Calu3 (cell line): ENCODE measurements at places on chromosomes 3 and 15.
A peak's percentile ranks its signal among the peaks of the same experiment; 100 is the strongest.

DNA sequence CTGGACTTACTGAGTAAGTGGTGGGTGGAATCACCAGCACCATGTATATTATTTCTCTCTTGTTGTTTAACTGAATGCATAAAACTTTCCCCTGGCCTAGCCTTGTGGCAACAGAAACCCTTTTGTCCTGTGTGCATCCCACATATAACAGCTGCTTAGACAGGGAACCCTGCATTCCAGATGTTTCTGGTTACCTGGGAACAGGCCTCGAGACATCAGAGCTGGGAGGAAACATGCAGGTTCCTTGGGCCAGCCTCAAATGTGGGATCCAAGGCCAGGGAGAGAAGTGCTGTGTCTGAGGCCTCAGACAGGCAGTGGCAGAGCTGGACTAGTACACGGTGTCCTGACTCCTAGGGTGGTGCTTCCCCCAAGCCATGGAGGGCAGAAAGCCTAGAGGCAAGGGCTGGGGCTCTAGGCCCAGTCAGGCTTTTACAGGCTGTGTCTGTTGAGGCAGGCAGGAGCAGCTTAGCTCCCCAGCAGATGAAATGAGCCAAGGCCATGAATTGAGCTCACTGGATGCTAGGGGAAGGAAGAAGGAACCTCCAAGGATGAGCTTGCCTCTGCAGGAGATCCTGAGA, 57.7 kb downstream of the ITGA11 start:
- DNase-seq, result no peak

- no peak for DNase-seq
These were observed 11.8 kb downstream of the LPCAT4 start for GRCh38 chr15:34355241-34355640.

- peak; percentile 51 for DNase-seq
These were observed 28.6 kb downstream of the SOX14 start for GRCh38 chr3:137792626-137793271.

GRCh38 chr3:94234177-94234788, 171.4 kb downstream of the NSUN3 start:
- peak; percentile 32 for DNase-seq

DNA sequence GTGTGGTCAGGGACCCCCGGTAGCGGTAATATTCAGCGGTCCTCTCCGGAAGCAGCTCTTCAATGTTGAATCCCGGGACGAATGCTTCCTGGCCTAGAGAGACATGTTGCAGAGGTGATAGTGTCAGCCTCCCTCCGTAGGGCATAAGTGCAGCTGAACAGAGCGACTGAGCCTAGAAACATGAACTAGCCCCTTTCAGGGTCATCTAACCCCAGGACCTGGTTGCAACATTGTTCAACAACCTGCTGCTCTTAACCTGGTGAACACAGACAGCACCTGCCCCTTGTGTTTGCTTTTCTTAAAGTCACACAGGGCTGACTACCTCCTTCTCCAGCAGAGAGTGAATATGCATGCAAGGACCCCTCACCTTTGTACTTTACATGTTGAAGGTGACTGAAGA, 41.3 kb downstream of the CA12 start:
- no peak for DNase-seq

GRCh38 chr3:15329046-15330005, 3.1 kb downstream of the SH3BP5 start:
- DNase-seq, result no peak

GRCh38 chr3:191345334-191345733, 15.0 kb upstream of the UTS2B start:
- no peak for DNase-seq

- no peak for DNase-seq
These were observed 157.2 kb upstream of the MYRIP start for GRCh38 chr3:39651993-39652739.

GRCh38 chr3:72335458-72336095, 512.7 kb downstream of the SHQ1 start:
- DNase-seq, result no peak

- DNase-seq, result no peak
These were observed 4.5 kb downstream of the ANP32A start for GRCh38 chr15:68816158-68816557.

DNA sequence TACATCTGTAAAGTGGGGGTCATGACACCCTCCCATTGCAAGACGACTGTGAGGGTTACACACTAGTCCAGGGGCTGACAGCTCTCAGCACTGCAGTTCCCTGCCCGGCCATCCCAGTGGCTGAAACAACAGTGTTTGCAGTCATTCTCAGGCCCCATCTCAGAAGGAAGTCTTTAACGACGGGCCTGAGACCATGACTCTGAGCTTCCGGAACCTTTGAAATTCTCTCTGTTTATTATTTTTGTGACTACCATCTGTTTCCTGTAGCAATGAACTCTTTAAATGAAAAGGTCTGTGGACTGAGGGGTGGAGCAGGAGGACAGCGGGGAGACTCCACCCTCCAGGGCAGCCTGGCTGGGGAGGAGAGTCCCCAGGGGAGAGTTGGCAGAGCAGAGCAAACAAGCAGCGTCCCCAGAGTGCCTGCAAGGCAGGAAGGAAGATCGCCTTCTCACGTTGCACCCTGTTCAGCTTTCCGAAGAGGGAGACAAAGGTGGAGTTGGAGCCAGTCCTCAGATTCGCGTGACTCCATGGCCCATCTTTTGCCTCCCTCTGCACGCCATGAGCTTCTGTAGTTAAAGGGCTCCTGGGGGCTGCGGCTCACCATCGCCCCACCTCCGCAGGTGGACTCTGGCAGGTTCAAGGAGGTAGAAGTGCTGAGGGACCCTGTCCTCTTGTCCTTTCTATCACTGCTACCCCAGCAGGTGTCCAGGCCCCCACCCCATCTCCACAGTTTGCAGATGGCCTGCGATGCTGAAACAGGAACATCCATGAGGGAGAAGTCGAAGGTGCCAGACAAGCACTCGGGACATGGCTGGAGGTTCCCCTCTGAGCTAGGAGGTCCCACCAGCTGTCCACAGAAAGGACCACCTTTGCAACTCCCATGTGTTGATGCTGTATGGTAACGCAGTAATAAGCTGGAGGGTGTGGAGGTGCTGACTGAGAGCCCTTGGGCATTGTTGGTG, 525.8 kb upstream of the PROK2 start:
- DNase-seq, result no peak

- no peak for DNase-seq
These were observed 203.8 kb downstream of the EPHB1 start for GRCh38 chr3:134998855-134999254.

DNA sequence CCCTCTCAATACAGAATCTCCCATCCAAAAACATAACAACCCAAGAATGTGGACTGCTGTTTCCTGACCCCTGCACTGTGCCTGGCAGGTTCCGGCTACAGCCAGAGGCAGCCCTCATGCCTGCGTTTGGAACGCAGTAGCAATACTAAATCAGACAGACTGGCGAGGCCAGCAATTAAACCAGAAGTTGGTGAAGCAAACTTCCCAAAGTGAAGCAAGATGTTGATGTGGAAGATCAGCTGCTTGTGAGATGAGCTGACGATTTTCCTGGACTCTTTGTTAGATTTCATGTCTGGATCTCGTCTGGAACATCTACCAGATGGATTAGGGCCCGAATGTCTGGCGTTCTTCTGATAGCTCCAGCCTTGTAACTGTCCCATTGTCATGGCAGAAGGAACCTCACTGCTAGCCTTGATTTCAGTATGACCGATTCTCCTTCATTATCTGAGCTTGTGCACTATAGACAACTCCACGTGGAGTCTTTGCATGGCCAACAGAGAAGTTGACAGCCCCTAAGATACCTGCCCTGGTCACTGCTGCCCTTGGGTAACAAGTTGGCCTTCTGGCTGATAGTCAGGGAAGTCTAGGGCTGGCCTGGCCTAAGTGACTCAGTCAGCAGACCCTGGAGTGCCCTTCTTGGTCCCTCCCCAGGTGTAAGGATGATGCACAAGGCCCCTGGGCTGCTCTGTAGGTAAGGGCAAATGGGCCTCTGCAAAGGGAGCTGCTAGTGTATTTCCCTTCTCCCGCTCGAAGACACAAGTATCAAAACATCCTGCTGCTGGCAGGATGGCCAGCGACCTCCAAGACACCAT, 126.5 kb downstream of the ADAMTS17 start:
- no peak for DNase-seq

DNA sequence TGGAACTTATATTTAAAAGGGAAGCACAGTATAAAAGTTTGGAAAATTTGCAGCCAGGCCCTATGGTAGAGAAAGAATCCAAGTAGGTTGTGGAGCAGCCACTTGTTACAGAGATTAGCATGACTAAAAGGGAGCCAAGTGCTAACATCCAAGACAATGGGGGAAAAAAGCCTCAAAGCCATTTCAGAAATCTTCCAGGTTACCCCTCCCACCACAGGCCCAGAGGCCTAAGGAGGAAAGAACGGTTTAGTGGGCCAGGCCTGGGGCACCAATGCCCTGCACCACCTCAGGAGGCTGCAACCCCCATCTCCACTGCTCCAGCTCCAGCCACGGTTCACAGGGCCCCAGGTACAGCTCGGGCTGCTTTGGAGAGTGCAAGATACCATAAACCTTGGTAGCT, 69.9 kb downstream of the IGF2BP2 start:
- no peak for DNase-seq

DNA sequence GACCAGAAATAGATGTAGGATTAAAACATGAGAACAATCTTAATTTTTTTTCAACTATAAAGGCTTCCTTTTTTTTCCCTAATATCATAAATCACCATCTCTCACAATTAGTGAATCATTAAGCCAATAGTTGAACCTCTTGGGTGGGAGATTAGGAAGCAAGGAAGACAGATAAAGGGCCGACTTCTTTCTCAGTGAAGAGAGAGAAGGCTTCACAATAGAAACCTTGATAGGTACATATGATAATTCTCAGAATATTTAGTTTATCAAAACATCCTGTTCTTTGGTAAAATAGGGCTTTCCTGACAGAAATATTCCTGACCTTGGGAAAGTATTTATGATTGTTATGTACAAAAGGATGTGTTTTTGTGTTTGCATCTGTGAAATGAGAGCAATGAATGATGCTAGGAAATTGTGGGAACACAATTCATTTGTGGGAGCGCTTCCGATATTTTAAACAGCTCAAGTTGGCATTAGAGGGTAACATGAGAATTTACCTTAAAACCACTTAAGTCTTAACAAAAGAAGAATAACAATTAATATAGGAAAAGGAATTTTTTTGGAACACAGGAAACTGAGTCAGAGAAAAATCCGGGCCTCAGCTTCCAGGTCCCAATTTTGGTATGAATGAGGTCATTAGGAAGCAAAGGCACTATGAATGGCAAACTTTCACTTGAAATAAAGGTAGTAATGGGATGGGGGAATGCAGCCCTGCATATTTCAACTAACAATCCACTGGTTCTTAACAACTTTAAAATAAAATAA, 263.2 kb upstream of the TGFBR2 start:
- no peak for DNase-seq

- no peak for DNase-seq
These were observed 26.1 kb downstream of the LSM3 start for GRCh38 chr3:14204515-14205284.

GRCh38 chr15:76391847-76392246, 55.3 kb downstream of the ISL2 start:
- DNase-seq, result no peak

DNA sequence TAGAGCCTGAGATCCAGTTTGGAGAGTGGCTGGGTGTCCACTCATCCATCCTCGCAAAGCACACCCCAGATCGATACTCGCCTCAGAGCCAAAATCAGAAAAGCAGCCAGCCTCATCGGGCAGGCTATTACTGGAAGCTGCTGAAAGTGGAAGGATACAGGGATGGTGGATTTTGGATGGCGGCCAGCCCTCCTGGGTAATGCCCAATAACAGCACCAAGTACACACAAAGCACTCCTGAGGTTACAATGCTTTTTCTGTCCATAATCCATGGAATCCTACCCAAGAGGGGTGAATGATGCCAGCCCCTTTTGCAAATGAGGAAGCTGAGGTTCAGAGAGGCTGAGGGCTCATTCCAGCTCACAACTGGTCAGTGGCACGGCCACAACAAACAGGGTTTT, 93.1 kb upstream of the SLC6A11 start:
- DNase-seq, result no peak

- no peak for DNase-seq
These were observed 393.3 kb downstream of the TBC1D5 start for GRCh38 chr3:17349093-17349492.

- DNase-seq, result no peak
These were observed 94.3 kb upstream of the CHMP2B start for GRCh38 chr3:87132801-87133200.

DNA sequence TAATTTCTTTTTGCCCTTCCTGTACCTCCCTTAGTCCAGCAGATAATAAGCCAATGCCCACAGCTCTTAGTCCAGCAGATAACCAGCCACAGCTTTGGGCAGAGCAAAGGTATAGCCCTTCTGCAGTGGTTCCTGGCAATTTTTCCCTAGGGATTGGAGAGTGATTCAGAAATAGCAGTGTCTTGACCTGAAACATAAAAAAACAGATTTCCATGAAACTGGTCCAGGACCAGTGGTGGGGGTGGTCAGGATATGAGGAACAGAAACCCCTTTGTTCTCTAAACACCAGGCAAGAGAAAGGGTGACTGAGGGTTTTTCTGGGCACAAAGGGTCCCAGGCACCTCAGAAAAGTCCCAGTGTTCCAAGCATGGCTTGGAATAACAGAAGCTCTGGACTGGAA, 103.4 kb downstream of the ARRDC4 start:
- no peak for DNase-seq

DNA sequence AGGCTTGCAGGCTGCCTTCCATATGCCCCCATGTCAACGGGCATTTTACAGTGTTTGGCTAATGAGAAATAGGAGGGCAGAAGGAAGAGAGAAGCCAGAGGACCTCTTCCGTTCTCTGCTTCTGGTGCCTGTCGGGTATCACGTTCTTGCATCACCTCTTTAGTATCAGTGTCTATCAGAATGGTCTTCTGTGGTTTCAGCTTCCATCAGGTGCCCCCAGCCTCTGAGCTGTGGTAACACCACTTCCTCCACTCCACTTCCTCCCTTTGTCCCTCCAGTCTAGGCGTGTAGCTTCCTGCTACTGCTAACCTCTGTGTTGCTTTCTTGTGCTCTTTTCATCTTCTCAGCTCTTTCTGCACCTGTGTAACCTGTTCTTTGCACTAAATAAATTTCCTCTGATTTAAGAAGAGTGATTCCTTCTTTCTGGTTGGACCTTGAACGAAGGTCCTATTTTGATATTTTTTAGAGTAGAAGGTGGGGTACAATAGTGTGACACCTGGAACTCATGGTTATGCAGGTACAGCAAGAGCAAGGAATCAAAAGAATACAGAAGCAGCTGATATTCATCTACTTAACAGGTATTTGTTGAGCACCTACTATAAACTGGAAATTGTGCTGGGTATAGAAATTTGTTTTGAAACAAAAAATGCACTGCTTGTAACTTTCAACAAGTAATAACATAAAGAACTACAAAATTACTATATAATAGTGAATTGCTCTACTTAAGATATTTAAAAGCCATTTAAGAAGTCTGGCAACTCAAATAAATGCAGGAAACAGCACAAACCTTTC, 27.4 kb upstream of the FOXB1 start:
- no peak for DNase-seq
